ENCODE measurements at places on chromosomes 2 and 18.

GRCh38 chr2:231795525-231796327, 9.5 kb downstream of the COPS7B start:
- peak; percentile 96 for DNase-seq

DNA sequence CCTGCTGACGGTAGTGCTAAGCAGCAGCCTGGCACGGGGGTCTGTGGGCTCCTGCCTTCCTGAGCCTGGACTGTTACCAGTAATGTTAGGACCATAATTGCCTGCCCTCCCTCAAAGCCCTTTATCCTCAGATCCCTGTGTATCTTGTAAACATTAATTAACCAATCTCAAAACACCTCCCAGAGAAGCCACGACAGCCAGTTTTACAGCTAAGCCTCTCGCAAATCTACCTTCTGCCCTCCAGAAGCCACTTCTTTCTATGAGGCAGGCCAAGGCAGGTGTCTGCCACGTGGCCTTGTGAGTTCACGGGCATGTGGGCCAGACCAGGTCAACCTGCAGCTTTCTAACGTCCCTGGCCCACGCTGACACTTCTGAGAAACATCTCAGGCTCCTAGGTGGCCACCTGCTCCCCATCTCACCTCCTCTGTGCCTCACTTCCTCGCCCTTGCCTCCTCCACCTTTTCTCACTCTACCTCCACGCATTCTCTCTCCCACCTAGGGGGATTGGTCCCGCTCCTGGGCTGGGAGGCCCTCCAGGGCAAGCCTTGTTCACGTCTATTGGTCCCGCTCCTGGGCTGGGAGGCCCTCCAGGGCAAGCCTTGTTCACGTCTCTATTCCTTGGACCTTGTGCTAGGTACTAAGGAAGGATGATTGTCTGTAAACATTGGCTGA, 64.3 kb downstream of the EDAR start:
- no peak for DNase-seq

DNA sequence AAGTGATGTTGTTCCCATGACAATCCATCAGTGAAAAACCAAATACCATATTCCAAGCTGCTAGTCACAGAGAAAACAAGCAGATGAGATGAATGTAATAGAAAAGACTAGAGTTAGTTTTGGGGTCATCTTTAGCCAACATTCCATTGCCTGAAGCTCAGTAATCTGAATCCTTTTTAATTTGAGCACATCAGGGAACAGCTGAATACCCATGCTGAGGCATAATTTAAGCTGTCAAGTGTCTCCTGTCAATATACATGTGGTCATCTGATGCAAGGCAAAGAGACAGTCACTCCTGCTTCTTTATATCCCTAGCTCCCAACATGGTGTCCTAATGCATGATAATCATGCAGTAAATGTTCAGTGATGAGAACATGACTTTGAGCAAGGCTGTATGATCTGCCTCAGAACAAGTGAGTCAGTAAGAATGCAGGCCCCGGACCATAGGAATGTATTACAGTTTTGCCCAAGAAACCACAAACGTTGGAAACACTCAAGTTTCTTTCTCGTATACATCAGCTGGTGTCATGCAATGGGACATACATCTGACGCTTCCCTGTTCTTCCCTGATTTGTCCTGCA, 48.0 kb downstream of the CDK15 start:
- DNase-seq: no peak

DNA sequence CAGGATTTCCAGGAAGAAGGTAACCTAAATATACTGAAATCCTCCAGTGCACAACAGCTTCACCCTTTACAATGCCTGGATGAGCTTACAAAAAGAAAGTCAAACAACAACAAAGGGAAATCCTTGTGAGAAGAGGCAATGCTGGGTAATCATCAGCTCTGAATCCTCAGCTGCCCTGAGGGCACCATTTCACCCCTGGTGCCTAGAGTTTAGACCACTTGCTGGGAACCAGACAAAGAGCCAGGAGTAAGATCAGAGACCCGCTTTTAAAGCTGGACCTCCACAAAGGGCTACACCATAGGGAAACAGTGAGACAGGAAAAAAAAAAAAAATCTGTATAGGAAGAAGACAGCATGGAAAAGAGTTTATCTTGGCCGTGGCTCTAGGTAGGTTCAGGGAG, 97.0 kb downstream of the FOXI3 start:
- DNase-seq: no peak

DNA sequence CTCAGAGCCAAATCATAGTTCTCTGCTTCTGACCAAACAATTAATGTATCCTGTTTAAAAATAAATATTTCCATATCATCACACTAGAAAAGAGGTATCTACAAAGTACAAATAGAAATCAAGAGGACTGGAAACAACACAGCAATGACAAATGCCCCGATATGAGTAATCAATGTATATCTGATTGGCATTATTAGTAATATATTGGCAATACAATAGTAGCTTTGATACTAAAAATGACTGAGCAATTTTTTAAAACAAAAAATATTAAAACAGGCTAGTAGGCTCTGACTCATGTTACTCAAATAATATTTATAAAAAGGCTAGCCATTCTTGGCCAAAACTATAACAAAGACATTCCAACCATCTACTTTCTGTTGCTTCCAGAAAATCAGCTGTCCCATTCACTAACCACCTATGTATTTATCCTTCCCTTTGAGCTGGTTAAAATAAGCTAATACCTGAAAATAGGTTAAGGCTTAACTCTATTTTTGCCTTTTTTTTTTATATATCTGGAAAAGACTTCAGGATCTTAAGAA, 13.3 kb downstream of the PPP4R3B start:
- DNase-seq: no peak

DNA sequence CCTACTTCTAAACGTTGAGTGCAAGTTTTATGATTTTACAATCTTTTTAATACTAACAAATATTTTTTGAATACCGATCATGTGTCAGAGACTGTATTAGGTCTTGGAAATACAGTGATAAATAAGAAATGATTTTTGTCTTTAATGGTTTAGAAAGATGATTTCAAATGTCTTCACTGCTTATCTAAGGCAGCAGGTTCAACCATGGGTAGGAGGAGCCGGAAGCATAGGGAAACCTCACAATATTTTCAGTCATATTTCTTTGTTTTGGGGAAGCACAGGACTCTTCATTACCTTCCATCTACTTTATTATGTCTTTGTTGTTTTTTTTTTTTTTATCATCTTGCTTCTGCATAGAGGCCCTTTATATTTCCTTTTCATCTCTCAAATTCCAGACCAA, 165.2 kb upstream of the EPC2 start:
- DNase-seq: no peak

GRCh38 chr2:34844629-34845028, 1245.5 kb upstream of the FAM98A start:
- DNase-seq: no peak

GRCh38 chr2:230657906-230658305, 54.7 kb upstream of the CAB39 start:
- no peak for DNase-seq

GRCh38 chr2:12718015-12718671, 1.4 kb downstream of the TRIB2 start:
- DNase-seq: no peak
